ENCODE measurements at places on chromosomes 4 and X.

DNA sequence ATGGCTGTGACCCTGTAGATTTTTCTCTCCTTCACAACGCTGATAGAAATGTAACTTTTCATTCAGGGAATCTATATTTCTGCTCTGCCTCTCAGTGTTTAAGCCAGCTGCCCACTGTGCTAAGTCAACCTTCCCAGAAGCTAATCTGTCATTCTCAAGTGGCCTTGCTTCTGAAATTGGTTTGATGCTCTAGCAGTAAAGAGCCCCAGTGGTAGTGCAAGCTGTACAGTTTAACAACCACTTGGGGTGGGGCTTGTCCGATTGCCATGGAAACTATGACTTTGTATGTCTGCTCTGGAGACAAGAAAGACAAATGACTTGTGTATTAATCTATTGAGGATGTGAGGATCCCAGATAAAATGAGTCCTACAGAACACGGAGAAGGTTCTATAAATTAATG lies 620.9 kb upstream of the GALNT7 start:
- peak; percentile 48 for DNase-seq

- DNase-seq = peak; percentile 78
Measured at GRCh38 chr4:3765271-3766035, 732 bp upstream of the ADRA2C start.

GRCh38 chr4:119020158-119020557 lies 115.5 kb upstream of the MYOZ2 start:
- DNase-seq = no peak

DNA sequence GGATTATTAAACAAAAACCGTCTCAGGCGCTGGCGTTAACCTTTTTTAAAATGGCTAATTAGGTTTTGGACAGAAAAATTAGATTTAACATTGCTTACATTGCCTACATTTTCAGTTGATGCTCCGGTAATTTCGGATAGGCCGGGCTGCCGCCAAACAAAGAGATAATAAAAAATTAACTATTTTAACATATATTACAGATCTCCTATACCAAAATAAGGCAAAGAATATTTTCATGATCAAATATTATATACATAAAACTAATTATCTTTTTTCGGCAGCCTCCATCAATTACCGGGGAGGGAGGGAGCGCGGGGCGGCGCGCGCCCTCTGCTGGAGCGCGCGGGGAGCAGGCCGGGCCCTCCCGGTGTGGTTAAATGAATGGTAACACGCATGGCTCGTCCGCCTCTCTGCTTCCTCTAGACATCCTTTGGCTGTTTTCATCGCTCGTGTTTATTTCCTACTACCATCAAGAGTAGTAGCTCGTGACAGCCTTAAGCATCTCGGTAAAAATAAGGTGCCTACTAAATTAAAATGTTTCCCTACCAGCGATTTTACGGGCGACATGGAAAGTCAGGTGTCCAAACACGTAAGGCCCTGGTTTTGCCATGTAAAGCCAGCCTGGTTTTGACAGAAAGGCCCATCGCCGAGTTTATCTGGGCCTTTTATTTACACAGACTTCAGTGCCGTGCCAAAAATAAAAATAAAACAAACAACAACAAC lies 52.4 kb upstream of the TMEM33 start:
- DNase-seq = peak; percentile 72

- no peak for DNase-seq
Measured at GRCh38 chr4:124152132-124152531, 560.4 kb downstream of the ANKRD50 start.

GRCh38 chr4:16897991-16898827 lies at the start of gene LDB2:
TSS of gene LDB2 (minus strand) at chr4:16898645.
- DNase-seq = peak; percentile 10

DNA sequence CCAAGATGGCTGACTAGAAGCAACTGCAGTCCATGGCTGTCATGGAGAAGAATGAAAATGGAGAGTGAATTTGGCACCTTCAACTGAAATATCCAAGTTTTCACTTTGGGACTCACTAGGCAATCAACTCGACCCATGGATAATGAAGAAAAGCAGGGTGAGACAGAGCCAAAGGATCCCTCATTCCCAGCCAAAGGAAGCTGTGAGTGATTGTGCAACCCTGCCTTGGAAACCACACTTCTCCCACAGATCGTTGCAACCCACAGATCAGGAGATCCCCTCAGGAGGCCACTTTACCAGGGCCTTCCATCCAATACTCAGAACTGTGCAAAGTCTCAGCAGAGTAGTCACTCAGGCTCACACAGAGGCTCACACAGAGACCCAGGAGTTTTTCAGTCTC lies 4.5 kb downstream of the CFAP299 start:
- no peak for DNase-seq

- no peak for DNase-seq
Measured at GRCh38 chr4:138858419-138858818, 157.2 kb upstream of the NOCT start.

DNA sequence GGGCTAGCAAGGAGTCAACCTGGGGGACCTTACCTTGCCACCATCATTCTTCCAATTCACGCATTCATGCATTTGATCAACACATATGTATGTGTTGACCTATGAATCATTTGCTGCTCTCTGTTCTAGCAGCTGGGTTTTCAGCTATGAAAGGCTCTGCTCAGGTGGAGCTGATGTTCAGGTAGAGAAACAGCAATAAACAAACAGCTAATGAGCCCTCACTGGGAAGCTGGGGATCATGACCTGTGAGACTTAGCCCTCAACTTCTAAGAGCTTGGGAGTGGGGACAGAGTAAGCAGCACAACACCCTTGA lies 1.6 kb upstream of the OTOP1 start:
- no peak for DNase-seq

DNA sequence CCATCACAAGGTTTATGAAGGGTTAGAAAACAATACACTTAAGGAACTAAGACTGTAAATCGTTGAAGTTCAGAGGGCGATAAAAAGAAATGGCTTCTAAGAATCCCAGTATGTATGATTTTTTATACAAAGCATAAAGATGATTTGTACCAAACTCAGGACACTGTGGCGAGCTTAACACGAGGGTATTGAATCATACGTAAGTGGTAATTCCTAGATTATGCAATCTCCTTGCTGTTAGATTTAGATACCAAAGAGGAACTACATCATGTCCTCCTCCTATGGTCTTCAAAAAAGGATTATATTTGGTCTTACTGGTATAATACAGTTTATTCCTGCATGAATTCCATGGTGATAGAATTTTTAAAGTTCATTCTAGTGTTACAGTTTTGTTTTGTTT lies 23.9 kb downstream of the NFKB1 start:
- no peak for DNase-seq

- no peak for DNase-seq
Measured at GRCh38 chr4:76546327-76546726, 111.3 kb downstream of the SHROOM3 start.

- no peak for DNase-seq
Measured at GRCh38 chr4:10011885-10012284, 9.4 kb downstream of the SLC2A9 start.

DNA sequence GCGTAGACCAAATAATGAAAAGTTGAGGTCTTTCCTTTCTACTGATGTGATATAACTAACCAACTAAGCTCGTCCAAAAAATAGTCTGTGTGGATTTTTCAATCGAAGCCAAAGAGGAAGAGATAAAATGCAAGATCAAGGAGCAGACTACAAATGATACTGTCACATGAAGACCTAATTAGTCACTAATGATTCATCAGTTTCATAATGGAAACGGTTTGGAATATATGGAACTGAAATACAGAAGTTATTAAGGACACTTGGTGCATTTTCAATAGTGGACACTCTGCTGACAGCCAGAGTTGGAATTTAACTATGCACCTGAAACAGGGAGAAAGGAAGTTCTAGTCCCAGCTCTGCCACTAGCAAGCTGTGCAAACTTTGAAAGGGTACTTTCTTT lies 119.8 kb downstream of the GUCY2F start:
- no peak for DNase-seq

DNA sequence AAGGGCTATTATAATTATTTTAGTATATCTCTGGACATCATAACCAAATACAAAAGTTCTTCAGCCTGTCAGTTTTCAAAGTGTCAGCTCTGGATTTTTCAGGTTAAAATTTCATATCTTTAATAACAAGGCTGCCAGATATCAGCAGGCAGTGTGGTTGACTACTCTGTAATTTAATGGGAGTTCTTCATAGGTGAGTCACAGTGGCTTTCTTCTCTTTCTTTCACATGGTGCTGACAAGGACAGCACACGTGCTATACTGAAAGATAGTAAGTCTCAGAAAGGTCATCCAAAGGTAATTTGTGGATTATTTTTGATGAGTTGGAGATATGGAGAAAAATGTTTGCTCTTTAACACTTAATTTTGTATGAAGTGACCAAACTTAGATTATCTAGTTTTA lies 43.2 kb downstream of the GALNT7 start:
- DNase-seq = no peak

DNA sequence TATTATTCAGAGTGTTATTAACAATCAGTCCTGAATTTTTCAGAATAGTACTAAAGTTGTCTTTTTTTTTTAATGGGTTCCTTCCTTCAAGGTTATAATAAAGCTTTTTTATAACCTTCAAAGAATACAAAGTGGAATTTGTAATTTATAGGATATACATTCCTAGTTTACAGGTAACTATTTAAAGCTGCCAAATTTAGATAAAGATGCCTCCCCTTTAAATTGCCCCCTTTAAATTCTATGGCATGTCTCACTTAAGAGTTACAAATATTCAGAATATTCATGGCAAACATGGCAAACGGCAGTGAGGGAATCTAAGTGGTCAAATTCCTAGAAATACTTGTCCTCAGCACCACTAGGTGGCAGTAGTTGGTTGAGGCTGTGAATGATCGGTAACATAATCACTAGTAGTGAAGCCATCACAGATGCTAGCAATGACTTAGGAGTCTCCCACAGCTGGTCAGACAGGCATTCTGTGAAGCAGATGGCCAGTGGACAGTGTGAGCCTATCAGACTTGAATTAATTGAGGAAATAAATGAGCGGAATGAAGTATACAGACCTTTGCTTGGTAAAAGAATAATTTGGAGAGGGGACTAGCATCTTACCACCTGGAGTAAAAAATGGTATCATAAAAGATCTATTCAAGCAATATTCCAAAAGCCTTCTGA lies 86.4 kb downstream of the CBR4 start:
- peak; percentile 74 for DNase-seq

GRCh38 chrX:13008189-13008533 lies 33.3 kb downstream of the TMSB4X start:
- DNase-seq = no peak

- peak; percentile 21 for DNase-seq
Measured at GRCh38 chrX:15606136-15606535, 5.4 kb upstream of the ACE2 start.

DNA sequence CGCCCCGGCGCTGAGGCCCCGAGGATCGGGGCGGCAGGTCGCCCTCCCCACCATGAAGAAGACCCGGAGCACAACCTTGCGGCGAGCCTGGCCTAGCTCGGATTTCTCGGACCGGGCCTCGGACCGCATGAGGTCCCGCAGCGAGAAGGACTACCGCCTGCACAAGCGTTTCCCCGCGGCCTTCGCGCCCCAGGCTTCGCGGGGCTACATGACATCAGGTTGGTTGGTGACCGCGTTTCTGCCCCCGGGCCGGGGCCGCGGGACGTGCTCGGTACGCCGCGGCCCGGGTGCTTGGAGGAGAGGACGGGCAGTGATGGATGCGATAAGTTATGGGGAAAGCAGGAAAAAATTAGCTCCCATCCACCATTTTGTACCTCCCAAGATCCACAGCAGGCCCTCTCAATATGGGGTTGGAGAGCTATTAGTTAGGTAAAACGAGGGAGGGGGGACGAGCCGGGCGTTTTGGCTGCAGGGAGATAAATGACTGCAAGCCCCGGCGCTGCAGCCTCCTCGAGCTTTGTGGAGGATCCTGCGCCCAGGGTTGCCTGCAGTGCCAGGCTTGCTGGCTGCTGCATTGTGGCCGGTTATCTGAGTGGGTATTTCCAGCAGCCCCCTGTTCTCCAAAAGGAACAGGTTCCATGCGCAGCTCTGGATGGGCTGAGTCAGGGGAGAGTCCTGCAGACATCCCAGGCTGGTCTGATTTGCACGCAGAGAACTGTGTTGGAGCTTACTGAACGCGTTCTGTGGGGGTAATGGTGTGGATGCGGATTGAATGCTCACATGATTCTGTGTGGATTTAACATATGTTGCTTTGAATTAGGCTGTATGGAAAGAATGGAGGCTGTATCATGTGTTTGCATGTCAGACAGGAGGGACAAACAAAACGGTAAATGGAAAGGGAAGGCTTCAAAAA lies 1.9 kb downstream of the STOX2 start:
- DNase-seq = peak; percentile 15

DNA sequence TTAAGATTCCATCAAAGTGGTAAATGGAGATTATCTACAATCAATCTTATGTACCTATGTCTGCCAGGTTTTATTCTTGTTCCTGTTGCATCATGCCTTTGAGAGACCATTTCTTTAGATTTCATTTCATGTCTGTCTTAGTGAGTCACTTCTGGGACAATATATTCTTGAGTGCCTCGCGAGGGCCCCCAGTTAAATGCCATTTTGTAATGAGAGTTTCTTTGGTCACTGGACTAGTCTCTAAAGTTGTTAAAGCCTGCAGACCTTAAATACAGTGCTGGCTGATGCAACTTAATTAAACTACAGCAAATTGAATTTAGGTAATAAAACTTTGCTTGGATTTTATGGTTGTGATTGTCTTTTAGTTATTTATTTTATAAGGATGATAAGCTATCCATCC lies 87.2 kb upstream of the PITX2 start:
- no peak for DNase-seq

DNA sequence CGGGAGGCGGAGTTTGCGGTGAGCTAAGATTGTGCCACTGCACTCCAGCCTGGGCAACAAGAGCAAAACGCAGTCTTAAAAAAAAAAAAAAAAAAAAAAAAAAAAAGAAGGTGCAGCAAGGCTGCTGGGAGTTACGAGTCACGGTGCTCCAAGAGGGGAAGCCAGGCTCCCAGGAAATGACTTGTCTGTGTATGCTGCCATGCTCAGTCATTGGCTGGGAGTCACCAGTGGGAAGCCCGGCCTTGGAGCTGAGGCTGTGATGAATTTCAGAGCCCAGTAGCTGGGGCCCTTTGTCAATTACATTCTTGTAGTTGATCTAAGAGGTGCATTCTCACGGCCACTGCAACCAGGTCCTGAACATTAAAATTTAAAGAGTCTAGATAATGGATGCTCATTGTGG lies 1105.1 kb upstream of the TENM3 start:
- DNase-seq = no peak

- DNase-seq = no peak
Measured at GRCh38 chr4:106676173-106676921, 307.8 kb upstream of the GIMD1 start.

DNA sequence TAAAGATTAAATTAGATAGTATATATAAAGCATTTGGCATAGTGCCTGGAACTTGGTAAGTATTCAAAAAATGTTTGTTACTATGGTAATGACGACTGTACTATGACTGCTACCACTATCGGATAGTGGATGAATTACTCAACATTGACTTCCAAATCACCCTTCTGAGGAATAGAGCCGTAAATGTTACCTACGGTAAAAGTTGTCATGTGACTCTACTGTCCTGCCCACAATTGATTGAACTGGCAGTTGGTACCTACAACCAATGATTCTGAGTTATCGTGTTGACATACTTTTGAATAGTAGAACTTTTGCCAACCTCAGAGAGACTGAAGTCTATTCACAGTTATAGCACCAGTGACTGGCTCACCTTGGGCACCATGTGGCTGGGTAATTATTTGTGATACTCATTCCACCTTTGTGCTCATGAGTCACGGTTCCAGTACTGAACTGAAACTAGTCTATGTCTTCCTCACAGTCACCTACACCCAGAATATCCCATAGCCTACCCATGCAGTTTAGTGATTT lies 185.5 kb upstream of the PITX2 start:
- no peak for DNase-seq

- no peak for DNase-seq
Measured at GRCh38 chr4:84495794-84496261, 3.3 kb downstream of the NKX6-1 start.

- no peak for DNase-seq
Measured at GRCh38 chrX:40863671-40864070, 128.3 kb upstream of the MED14 start.

All from HEK293T (cell line).